Foreskin keratinocyte (primary cell): ENCODE measurements at places on chromosomes 2 and 18. TPM values are rescaled to one million over a fixed set of nuclear protein-coding genes. Genes with fewer than 3 reads are reported as not detected.

The GAL3ST2 gene
- not detected in 2 replicates for total RNA-seq

The CNGA3 gene
- not detected in 2 replicates for total RNA-seq

The VWC2L gene
- total RNA-seq: not detected in 2 replicates

The MYO7B gene
- total RNA-seq: 0.07 TPM in 1 of 2 replicates, not detected in the other

The KCNG3 gene
- not detected in 2 replicates for total RNA-seq

The GALNT13 gene
- total RNA-seq: not detected in 2 replicates

The POMC gene
- 0.39 and 0.71 TPM in 2 replicates for total RNA-seq

The TDRD15 gene
- total RNA-seq: not detected in 2 replicates

The UGT1A6 gene
- total RNA-seq: 14.0 and 15.8 TPM in 2 replicates

The PLCD4 gene
- total RNA-seq: 4.0 and 4.1 TPM in 2 replicates

The LAMA1 gene
- 1.5 and 7.5 TPM in 2 replicates for total RNA-seq

The C1GALT1C1L gene
- total RNA-seq: 0.11 TPM in 1 of 2 replicates, not detected in the other

The RGPD3 gene
- 0.14 TPM in 2 replicates for total RNA-seq

The TTN gene
- total RNA-seq: not detected in 2 replicates

The INHA gene
- total RNA-seq: 0.11 and 0.14 TPM in 2 replicates

The TMEM150A gene
- 8.1 and 8.8 TPM in 2 replicates for total RNA-seq

The DLX2 gene
- 1.1 and 1.4 TPM in 2 replicates for total RNA-seq

The SCLY gene
- 23.5 and 24.6 TPM in 2 replicates for total RNA-seq

The POTEC gene
- not detected in 2 replicates for total RNA-seq

The RNMT gene
- 23.3 and 28.0 TPM in 2 replicates for total RNA-seq

The DPP4 gene
- total RNA-seq: 0.99 and 2.8 TPM in 2 replicates

The RAB6C gene
- total RNA-seq: not detected in 2 replicates

The CHRND gene
- total RNA-seq: not detected in 2 replicates

The KCNS3 gene
- total RNA-seq: 5.1 and 12.0 TPM in 2 replicates

The SNRNP27 gene
- 45.0 and 50.6 TPM in 2 replicates for total RNA-seq

The MAPK4 gene
- total RNA-seq: not detected in 2 replicates

The MPV17 gene
- total RNA-seq: 76.9 and 78.6 TPM in 2 replicates

The DSEL gene
- total RNA-seq: 4.3 and 5.0 TPM in 2 replicates

The FSHR gene
- total RNA-seq: not detected in 2 replicates

The AKAIN1 gene
- total RNA-seq: not detected in 2 replicates

The SLC25A52 gene
- total RNA-seq: not detected in 2 replicates

The TNS1 gene
- 1.8 and 4.3 TPM in 2 replicates for total RNA-seq

The THSD7B gene
- 0.04 and 0.10 TPM in 2 replicates for total RNA-seq

The GAD1 gene
- total RNA-seq: 0.61 and 1.4 TPM in 2 replicates

The FAM124B gene
- total RNA-seq: not detected in 2 replicates
